ENCODE measurements at places on chromosomes 4 and X.

GRCh38 chrX:103386332-103386731, 10.0 kb downstream of the BEX3 start:
- no peak for DNase-seq

GRCh38 chrX:107571296-107571998, 56.9 kb upstream of the PRPS1 start:
- DNase-seq = no peak

DNA sequence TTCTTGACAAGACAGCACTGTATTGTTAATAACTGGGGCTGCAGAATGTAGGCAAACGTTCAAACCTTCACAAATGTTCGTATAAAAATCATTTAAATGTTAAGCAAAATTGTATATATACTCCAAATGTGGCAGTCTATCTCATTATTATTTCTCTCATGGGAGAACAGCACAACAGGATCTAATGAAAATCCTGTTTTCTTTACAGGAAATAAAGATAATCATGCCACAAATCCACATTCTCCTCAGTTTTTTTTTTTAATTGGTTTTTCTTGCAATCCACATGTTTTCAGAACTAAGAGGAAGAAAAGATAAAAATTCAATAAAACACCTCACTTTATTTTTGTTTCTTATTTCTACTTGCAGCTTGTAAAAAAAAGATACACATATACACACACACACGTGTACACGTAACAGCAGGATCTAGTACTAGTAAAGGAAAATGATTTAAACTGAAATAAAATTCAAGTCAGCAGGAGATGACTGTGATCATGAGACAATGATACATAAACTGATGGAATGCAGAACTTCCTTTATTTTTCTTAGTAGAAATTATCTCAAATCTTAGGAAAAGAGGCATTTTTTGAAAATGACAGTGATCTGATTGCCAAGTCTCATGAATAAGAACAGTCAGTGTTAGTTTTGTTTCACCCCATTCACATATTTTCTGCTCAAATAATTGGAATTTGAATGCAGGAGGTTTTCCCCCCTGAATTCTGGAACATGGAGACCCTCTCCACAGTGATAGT, 11.3 kb downstream of the APBB2 start:
- no peak for DNase-seq

DNA sequence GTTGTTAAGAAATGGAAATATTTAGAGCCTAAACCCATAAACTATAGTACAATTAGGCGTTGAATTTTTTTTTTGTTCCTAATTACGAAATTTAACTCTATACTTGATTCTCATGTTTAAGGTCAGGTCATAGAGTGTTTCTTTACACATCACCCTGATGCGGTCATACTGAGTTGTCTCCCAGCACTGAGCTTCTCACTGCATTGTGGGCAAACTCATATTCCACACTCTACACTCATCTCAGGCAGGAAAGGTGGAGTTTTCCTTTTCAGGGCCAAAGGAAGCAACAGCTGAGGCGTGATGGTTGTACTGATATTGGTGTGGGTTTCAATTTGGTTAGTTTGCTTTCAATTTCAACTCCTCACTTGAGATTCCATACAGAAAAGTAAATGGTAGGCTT, 75.4 kb downstream of the FAT4 start:
- no peak for DNase-seq

DNA sequence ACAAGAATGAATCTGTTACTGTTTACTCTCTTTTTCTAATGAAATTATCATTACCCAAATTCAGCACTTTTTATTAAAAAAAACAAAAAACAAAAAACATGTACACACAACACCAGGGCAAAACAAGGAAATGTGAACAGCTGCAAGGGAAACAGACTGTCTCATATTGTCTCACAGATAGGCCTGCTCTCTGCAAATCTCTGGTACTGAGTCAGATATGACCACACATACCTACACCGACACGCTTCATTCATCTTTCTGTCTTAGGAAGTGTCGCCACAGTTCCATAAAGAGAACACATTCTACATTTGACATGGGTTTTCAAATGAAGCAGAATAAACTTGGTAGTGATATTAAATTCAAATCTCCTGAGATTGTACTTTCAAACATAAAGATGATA, 92.2 kb upstream of the GPR34 start:
- no peak for DNase-seq

DNA sequence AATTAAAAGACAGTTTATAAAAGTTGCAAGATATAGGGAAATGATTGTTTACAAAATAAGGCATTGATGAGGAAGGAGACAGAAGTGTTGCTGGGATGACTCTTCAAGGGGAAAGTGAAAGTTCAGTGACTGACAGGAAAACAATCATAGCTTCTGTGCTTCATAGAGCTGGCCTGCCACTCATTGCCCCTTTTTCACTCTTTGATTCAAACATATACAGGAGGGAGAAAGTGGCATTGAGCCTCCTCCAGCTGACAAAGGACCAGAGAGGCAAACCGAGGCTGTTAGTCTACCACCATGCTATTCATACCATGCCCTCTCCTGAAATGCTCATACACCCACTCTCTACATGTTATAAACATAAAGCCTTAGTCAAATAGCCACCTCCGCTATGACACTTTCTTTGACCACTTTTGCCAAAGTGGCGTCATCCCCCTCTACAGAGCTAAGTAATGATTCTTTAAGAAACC, 79.2 kb upstream of the ATOH1 start:
- DNase-seq = no peak

GRCh38 chr4:76738086-76738931, 159.6 kb downstream of the SOWAHB start:
- DNase-seq = peak; percentile 53
